ENCODE measurements at places on chromosomes 6 and 20. TPM values are rescaled to one million over a fixed set of nuclear protein-coding genes. Genes with fewer than 3 reads are reported as not detected.

DNA sequence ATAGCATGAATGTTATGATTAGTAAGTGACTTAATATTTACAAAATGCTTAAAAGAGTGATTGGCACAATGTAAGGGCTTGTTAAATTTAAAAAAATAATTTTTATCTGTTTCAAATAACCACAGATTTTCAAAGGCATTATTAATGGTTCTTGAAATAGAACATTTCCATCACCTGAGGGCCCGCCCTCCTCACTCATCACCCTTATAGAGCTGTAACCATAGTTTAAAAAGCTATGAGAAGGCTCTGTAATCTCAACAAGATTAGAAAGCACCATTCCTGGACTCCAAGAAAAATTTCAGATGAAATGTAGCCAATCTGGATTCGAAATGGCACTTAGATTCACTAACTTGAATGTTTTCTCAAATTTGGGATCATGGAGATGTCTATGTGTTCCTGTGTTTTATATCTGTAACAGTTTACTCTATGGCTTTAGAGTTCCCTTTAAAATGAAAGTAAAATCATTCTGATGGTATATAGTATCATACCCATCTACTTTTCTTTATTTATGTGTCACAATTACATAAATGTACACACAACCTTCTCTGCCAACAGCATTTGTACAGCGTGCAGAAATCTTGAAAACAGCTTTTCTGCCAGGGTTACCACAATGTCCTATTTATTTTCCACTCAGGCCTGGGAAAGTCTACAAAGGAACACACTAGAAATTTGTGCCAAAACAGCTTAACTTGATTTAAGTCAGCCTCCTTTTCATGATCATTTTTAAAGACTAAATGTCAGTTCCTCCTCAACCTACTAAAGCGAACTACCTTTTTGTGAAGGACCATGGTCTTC, 207.7 kb downstream of the TBX18 start:
- DNase-seq = no peak
- H3K4me3 ChIP-seq = no peak overlapping the region
- no peaks in the 10 kb centered on the region for H3K4me1 ChIP-seq

DNA sequence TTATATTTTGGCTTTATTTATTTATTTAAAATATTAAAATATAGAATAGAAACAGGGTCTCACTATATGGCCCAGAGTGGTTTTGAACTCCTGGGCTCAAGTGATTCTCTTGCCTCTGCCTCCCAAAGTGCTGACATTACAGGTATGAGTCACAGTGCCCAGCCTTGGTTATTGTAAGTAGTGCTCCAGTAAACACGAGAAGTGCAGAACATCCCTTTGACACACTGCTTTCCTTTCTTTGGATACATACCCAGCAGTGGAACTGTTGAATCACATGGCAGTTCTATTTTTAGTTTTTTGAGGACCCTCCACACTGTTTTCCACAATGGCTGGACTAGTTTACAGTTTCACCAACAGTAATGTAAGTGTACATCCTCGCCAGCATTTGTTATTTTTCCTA, 203.9 kb downstream of the PHF3 start:
- no peaks in the 10 kb centered on the region for H3K36me3 ChIP-seq
- H3K4me3 ChIP-seq = no peak overlapping the region
- no peaks in the 10 kb centered on the region for H3K4me1 ChIP-seq
- H3K27me3 ChIP-seq = no peaks in the 10 kb centered on the region

- no peak overlapping the region for H3K4me3 ChIP-seq
- no peak for DNase-seq
- H3K4me1 ChIP-seq = peaks cover 29% of the 10 kb centered on the region
- H3K36me3 ChIP-seq = peaks cover 3% of the 10 kb centered on the region
- H3K27me3 ChIP-seq = peaks cover 3% of the 10 kb centered on the region
Measured at GRCh38 chr6:2900221-2900807, 2.8 kb downstream of the SERPINB9 start.

DNA sequence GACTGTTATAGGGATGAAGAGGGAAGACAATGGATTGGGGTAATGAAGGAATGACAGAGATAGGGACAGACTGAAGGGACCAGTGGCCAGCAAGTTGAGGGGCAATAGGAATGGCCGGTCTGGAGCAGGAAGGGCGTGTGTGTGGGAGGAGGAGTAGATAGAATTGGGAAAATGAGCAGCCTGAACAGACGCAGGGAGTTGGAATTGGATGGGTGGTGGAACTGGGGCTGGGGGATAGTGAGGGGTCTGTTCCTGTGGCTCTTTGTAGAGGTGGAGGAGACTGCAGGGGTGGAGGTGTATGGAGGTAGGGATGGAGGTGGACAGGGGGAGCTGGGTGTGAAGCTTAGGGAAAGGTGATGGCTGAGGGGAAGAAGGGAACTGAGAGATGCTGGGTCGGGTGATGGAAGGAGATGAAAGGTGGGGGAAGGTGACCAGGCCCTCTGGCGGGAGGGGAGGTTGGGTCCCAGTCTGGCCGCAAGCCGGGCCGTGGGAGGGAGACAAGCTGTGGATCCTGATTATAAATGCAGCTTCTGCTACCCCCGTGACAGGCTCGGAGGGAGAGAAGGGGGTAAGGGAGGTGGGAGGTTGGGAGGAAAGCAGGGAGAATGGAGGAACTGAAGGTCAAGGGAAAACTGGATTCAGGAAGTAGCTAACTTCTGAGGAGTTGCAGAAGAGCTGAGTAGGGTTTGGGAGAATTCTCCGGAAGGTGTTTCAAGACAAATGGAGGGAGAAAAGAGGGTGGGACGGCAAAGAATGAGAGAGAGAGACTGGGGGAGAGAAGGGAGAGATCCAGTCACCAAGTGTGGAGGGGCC, 5.2 kb downstream of the SYNGAP1 start:
- peak overlapping the region; percentile 48 for H3K4me3 ChIP-seq
- no peak for DNase-seq
- peaks cover 38% of the 10 kb centered on the region for H3K4me1 ChIP-seq
- H3K27ac ChIP-seq = peak overlapping the region; percentile 92

GRCh38 chr20:4157516-4157915, 142.2 kb upstream of the RNF24 start:
- peaks cover 16% of the 10 kb centered on the region for H3K36me3 ChIP-seq
- H3K4me3 ChIP-seq = no peak overlapping the region
- H3K27ac ChIP-seq = no peak overlapping the region
- H3K27me3 ChIP-seq = no peaks in the 10 kb centered on the region
- peaks cover 68% of the 10 kb centered on the region for H3K4me1 ChIP-seq

GRCh38 chr6:164109770-164110140, 695.2 kb downstream of the QKI start:
- no peaks in the 10 kb centered on the region for H3K27me3 ChIP-seq
- peak overlapping the region; percentile 11 for H3K27ac ChIP-seq
- no peak overlapping the region for H3K4me3 ChIP-seq
- peaks cover 17% of the 10 kb centered on the region for H3K4me1 ChIP-seq
- DNase-seq = no peak

GRCh38 chr20:50450881-50451752, 59.1 kb upstream of the PTPN1 start:
- no peaks in the 10 kb centered on the region for H3K36me3 ChIP-seq
- H3K4me3 ChIP-seq = no peak overlapping the region
- peaks cover 12% of the 10 kb centered on the region for H3K4me1 ChIP-seq
- H3K27me3 ChIP-seq = no peaks in the 10 kb centered on the region
- DNase-seq = no peak
- H3K27ac ChIP-seq = no peak overlapping the region

DNA sequence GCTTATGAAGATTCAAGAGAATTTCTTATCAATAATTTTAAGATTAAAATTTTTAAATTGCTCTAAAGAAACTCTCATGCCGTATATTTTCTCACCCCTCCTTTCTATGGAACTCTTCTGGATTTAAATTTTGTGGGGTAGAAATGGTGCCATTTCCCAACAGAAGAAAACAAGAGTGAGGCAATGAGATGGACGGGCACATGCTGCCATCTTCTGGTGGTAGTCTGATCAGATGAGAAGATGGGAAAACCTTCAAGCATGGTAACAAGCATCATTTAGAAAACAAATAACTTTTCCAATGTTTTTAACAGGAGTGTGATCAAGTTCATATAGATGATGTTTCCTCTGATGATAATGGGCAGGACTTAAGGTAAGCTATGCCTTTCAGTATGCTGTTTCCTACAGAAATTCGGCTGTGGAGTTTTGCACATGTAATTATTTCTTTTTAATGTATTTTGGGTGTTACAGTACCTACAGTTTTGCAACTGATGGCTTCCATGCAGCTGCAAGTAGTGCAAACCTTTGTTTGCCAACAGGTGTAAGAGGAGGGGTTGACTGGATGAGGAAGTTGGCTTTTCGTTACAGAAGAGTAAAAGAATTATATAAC, 271.4 kb downstream of the EYA4 start:
- no peaks in the 10 kb centered on the region for H3K4me1 ChIP-seq
- no peak overlapping the region for H3K4me3 ChIP-seq
- H3K36me3 ChIP-seq = no peaks in the 10 kb centered on the region
- H3K27me3 ChIP-seq = no peaks in the 10 kb centered on the region

DNA sequence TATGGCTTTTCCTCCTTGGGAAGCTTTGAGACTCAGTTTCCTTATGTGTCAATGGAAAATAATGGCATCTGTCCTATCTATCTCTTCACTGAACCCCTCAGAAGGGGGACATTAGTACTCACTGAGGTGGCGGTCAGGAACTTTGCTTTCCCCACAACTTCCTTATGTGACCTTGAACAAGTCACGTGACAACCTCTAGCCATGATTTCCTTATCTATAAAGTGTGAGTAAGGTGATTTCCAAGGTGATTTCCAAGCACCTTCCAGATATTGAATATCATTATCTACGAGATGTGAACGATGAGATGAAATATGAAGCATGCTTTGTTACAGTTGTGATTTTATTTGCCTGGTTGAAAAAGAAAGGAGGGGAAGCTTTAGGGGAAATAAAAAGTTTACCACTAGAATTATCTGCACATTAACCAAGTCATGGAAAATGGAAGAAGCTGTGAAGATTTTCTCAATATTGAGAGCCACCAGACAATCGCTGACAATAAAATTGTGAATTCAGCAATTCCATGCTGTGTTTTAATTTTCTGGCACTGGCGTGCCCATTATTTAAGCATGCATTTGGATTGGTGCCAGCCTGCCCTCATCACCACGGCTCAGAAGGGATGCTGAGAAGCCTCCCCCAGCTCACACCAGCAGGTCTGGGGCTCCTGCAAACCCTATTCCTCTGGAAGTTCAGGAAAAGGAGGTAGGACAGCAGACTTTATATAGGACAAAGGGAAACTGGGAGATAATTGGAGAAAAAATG, 255.3 kb downstream of the CD83 start:
- H3K27me3 ChIP-seq = peaks cover 2% of the 10 kb centered on the region
- peak; percentile 59 for DNase-seq
- H3K4me1 ChIP-seq = no peaks in the 10 kb centered on the region
- no peaks in the 10 kb centered on the region for H3K36me3 ChIP-seq
- H3K4me3 ChIP-seq = no peak overlapping the region

- H3K4me3 ChIP-seq = no peak overlapping the region
- no peak overlapping the region for H3K27ac ChIP-seq
- no peaks in the 10 kb centered on the region for H3K4me1 ChIP-seq
- no peaks in the 10 kb centered on the region for H3K27me3 ChIP-seq
Measured at GRCh38 chr6:121491576-121491975, 56.1 kb downstream of the GJA1 start.

GRCh38 chr20:64133951-64134407, 26.6 kb upstream of the NPBWR2 start:
- H3K4me1 ChIP-seq = no peaks in the 10 kb centered on the region
- no peak overlapping the region for H3K4me3 ChIP-seq
- DNase-seq = peak; percentile 46
- no peak overlapping the region for H3K27ac ChIP-seq

DNA sequence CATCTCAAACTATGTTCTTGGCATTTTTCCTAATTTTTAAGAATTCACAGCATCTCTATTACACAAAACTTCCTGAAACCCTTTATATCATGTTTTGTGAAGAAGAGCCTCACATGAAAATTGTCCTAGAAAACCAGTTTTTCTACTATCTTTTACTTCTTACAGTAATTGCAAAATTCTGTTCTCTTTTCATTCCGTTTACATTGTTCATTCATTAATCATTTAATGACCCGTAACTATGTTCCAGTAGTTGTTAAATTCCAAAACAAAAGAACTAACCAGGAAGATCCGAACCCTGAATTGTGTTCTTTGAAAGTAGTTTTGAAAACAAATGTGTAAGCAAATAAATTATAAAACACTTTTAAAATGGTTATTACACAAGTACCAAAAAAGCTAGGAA, 597.0 kb downstream of the EYS start:
- no peak overlapping the region for H3K27ac ChIP-seq
- no peaks in the 10 kb centered on the region for H3K27me3 ChIP-seq
- no peak overlapping the region for H3K4me3 ChIP-seq
- no peak for DNase-seq

- no peaks in the 10 kb centered on the region for H3K27me3 ChIP-seq
- DNase-seq = no peak
- no peak overlapping the region for H3K4me3 ChIP-seq
- H3K36me3 ChIP-seq = peaks cover 13% of the 10 kb centered on the region
- H3K27ac ChIP-seq = no peak overlapping the region
Measured at GRCh38 chr6:166924531-166924930, 31.8 kb downstream of the RNASET2 start.

DNA sequence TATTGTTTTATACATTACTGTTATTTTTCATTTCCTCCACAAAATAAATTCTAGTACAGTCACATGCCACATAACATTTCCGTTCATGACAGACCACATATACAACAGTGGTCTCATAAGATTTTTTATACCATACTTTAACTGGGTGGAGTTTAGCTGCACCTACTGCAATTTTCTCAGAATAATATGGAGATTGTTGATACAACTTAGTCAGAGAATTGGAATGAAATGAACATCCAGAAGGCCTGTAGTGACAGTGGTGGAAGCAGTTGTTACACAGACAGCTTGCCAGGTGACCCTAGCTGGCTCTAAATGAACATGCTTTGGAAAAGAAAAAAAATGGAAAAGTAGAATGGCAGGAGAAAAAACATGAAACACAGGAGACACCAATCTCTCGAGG, 183.2 kb upstream of the TCF21 start:
- no peak for DNase-seq
- no peaks in the 10 kb centered on the region for H3K27me3 ChIP-seq
- H3K4me3 ChIP-seq = no peak overlapping the region
- no peaks in the 10 kb centered on the region for H3K4me1 ChIP-seq

GRCh38 chr20:48619126-48620101, 208.4 kb downstream of the PREX1 start:
- H3K27ac ChIP-seq = peak overlapping the region; percentile 29
- peaks cover 17% of the 10 kb centered on the region for H3K36me3 ChIP-seq
- DNase-seq = peak; percentile 73

- H3K36me3 ChIP-seq = no peaks in the 10 kb centered on the region
- H3K4me1 ChIP-seq = peaks cover 29% of the 10 kb centered on the region
- DNase-seq = no peak
- H3K27me3 ChIP-seq = no peaks in the 10 kb centered on the region
Measured at GRCh38 chr6:149225946-149226345, 91.6 kb upstream of the TAB2 start.

The MUCL3 gene
- not detected for polyA plus RNA-seq

The SYNDIG1 gene
- 46.4 TPM for polyA plus RNA-seq

The CLPSL1 gene
- polyA plus RNA-seq = not detected

The PPP1R3G gene
- 3.3 TPM for polyA plus RNA-seq

The HLA-DRB5 gene
- 1.7 TPM for polyA plus RNA-seq

The F13A1 gene
- 9.8 TPM for polyA plus RNA-seq

The PTPRT gene
- 33.2 TPM for polyA plus RNA-seq

The SYCP2 gene
- 5.1 TPM for polyA plus RNA-seq

The DEF6 gene
- polyA plus RNA-seq = 6.7 TPM

The DSP gene
- 39.1 TPM for polyA plus RNA-seq

The MYL9 gene
- polyA plus RNA-seq = 25.5 TPM

The YTHDF1 gene
- 44.0 TPM for polyA plus RNA-seq

The PHACTR1 gene
- 48.2 TPM for polyA plus RNA-seq
